ENCODE measurements at places on chromosomes 2 and 18.

GRCh38 chr2:38997781-38998180 is 108.1 kb downstream of the ARHGEF33 start:
- no peak for DNase-seq

- DNase-seq = no peak
Measured at GRCh38 chr2:20001361-20001863, 11.1 kb downstream of the MATN3 start.

- DNase-seq = no peak
Measured at GRCh38 chr2:172361360-172361759, 66.0 kb upstream of the ITGA6 start.

DNA sequence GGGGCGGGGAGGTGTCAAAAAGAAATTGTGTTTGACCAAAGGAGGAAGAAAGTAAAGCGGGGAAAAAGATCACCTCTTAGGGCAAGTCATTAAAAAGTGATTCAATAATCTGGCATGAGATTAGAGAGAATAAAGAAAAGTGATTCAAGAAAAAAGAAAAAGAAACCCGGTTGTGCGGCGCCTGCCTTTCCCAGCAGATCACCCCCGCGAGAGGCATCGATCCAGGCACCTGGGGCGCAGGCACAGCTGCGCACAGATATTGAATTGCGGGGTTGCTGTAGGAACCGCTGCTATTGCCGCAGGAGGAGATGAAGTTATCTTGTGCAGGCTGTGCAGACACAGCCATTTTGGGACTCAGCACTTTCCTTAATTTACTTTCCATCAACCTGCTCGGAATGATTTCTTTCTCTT is 71.2 kb downstream of the PLB1 start:
- DNase-seq = peak; percentile 50

GRCh38 chr2:113890253-113891235 is 655 bp downstream of the ACTR3 start:
- peak; percentile 65 for DNase-seq

DNA sequence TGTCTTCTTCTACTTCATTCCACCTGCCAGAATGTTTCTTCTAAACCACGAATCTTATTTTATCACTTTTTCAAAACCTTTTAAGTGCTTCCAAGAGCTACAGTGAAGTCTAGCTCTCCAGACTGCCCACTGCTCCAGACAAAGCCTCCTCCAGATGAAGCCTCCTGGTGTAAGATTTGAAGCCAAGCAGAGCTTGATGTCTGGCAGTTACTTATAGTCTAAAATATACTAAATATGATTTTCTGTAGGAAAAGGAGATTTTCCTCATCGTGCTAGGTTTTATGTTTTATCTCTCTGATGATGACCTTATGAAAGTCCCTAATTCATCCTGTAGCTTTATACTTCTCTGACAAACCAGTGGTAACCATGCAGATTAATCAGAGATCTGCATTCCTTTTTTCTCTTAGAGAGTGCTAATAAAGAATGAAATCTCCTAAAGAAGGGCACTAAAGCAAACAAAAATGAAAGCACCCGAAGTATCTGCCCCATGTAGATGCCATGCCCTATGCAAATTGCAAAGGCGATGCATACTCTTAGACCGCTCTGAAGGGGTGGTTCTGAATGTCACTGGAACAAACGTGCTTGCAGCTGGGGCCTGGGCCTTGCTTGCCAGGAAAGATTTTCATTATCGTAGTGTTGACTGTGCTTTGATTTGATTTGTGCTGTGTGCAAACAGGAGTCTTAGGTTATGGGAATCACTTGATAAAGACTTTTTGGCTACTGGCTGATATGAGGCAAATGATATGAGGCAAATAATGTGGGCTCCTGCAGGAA is 314.2 kb downstream of the PID1 start:
- DNase-seq = no peak

GRCh38 chr18:36412778-36413177 is 115.3 kb downstream of the FHOD3 start:
- no peak for DNase-seq

DNA sequence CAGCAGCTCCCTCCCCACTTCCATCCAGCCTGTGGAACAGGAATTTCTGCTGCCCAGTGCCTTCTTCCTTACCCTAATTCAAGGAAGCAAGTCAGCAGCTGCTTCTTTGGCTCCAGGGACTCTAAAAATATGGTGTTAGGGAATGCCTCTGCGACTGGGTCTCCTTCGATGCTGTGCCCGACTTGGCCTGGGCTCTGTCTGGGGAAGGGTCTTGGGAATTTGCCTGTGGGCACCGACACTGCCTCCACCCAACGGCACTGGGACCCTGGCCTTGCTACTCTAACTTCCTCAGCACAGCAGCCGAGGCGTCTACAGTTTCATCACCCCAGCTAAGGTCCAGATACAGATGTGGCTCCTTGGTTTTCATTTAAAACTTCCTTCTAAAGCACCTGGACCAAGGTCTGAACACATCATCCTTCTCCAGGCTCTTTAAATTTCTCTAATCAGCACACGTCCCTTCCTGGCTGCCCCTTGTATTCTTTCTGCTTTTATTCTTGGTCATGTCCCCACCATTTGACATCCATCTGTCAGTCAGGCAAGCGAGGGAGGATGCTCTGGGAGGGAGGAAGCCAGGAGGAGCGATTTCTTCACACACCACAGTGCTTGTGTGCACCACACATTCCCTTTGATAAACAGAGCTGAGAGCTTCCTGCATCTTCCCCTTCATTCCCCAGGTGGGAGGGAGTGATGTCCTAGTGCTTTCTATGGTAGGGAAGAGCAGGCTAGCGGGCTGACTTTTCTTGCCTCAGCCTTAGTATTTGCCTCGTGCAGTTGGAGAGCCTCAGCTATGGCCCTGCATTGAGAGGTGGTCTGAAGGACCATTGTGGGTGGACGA is 6.8 kb downstream of the LBH start:
- DNase-seq = no peak

DNA sequence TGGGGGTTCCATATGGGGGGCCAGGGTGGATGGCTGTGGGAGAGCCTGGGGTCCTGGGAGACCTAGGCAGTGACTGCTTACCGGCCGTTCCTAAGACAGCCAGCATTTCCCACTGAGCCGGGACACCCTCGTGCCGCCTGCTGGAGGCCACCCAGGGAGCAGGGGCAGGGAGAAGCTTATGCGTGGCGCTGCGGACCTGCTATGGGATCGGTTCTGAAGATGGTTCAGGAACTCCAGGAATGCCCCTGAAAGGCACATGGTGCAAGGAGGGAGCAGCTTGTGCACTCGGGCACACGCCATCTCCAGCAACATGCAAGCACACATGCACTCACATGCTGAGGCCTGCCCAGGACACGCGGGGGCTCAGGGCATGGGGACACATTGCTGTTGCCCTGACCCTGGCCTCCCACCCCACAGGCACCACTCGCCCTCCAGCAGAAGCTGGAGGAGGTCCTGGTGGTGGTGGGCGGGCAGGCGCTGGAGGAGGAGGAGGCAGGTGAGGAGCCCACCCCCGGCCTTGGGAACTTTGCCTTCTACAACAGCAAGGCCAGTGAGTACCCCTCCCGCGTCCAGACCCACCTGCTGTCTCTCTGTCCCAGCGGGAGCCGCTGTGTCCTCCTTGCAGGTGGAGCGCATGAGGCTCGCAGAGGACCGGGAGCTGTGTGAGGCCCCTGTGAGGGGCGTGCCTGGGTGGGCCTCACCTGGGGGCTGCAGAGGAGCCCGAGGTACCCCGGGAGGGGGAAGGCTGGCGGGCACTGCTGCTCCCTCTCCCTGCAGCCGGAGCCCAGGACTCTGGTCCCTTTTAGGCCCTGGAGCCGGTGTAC is 4.1 kb downstream of the KLHL30 start:
- DNase-seq = no peak

GRCh38 chr18:5444847-5445246 is 99.0 kb downstream of the EPB41L3 start:
- DNase-seq = no peak

DNA sequence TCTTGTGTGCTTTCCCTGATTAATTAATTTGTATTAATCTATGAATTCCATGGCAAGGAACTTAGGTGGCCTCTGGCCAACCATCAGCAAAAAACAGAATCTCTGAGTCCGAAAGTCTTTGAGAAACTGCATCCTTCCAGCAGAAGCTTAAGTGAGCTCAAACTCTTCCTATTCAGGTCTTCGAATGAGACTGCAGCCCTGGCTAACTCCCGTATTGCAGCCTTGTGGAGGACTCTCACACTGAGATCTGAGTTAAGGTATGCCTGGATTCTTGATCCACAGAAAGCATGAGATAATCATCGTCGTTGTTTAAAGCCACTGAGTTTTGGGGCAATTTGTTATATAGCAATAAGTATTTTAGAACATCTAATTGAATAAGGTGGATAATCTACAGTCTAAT is 1143.9 kb upstream of the NXPH2 start:
- no peak for DNase-seq

- DNase-seq = peak; percentile 68
Measured at GRCh38 chr18:47260120-47260923, 8.9 kb upstream of the SKOR2 start.

- DNase-seq = no peak
Measured at GRCh38 chr2:120443946-120444345, 98.0 kb downstream of the INHBB start.

DNA sequence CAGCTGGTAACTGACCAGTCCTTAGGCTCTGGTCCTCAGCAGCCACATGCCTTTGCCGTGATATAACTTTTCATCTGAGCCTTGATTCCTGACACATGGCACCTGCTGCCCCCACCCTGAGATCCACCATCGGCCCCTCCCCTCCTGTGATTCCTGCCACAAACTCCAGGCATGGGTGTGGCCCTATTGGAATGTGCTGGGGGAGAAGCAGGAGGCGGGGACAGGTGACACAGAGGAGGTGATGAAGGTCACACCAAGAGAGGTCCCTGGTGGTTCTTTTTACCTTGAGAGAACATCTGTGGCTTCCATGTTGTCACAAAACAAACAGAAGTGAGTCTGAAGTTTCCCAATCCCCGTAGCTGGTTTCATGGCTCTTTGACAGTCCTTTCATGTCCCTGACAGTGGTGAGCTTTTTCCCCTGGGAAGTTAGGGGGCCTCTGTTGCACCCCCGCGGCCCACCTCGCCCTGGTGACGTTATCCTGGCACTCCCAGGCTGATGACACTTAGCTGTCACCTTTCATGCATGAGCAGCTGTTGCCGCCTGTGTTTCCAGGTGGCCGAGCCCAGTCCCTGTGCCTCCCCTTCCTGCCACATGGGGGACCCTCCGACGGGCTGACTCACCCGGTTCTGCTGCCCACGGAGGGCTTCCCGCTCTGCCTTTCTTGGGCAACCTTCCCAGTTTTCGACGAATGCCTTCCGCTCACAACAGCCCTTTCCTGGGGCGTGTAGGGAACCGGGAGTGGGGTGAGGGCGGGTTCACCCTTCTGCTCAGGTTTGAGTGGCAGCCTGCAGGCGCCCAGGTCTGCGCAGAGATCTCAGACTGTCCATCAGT is 66.3 kb upstream of the GLI2 start:
- no peak for DNase-seq

GRCh38 chr2:105324732-105325131 is 4.8 kb downstream of the TGFBRAP1 start:
- no peak for DNase-seq

DNA sequence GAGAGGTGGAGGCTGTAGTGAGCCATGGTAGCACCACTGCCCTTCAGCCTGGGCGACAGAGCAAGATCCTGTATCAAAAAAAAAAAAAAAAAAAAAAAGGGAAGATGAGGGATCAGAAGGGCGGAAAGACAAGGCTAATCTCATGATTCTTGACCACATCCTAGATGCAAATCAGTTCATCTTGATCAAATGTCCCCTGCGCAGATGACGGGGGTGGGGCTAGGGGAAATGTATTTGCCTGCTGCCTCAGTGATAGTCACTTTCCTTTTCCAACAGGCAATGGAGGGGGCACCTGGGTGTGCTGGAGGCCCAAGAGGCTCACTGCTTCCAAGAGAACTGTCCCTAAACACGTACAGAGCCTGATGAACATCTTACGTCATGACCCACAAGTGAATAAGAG is 3.7 kb upstream of the EMILIN2 start:
- DNase-seq = no peak

DNA sequence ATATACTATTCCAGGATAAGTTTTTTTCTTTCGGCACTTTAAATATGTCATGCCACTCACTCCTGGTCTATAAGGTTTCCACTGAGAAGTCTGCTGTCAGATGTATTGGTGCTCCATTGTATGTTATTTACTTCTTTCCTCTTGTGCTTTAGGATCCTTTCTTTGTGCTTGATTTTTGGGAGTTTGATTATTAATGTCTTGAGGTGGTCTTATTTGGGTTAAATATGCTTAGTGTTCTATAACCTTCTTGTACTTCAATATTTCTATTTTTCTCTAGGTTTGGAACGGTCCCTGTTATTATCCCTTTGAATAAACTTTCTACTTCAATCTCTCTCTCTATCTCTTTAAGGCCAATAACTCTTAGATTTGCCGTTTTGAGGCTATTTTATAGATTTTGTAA is 28.3 kb downstream of the STPG4 start:
- no peak for DNase-seq

- DNase-seq = no peak
Measured at GRCh38 chr18:63185984-63186383, 133.6 kb downstream of the BCL2 start.

GRCh38 chr18:59681521-59682004 is 15.7 kb downstream of the CCBE1 start:
- no peak for DNase-seq

DNA sequence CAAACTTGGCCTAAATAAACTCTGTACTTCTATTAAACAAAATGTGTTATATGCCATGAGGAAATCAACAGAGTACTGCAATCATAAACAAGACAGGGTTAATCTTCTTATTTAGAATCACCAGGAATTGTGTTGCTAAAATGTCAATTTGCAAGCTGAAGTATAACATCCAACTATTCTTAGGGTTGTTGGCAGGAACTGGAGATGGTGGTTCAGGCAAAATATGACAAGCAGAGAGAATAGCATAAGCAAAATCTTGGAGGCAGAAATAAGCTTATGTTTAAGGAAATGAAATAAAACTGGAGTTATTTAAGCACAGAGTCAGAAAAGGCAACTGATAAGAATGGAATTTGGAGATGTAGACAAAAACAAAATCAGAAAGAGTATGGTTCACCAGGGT is 463.8 kb upstream of the SLC8A1 start:
- no peak for DNase-seq

GRCh38 chr18:28455971-28456370 is 279.0 kb upstream of the CDH2 start:
- no peak for DNase-seq

DNA sequence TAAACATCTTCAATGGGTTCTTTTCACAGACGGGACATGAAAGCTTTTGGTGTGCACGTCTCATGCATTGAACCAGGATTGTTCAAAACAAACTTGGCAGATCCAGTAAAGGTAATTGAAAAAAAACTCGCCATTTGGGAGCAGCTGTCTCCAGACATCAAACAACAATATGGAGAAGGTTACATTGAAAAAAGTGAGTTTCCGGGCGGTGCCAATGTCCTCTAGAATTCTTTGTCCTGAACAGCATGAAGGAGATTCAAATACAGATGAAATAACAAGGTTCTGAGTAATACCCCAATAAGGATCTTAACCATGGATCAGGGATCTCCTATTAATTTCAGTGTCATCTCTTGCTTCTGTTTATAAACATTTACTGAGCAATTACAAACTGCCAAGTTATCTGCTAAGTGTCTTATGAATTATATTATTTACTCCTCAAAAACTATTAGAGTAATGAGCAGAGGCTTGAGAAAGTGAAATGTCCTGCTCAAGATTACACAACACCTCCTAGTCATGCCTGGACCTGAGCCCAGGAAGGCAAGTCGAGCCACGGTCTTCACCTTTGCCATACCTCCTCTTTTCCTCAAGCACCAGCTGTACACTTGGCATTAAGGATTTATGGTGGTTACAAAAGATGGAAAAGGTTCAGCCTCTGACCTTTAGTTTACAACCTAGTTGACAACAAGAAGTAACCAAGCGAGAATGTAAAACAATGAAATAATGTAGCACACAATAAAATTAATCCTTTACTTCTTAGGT is 22.6 kb downstream of the DHRS9 start:
- DNase-seq = no peak
